ENCODE measurements at places on chromosomes 4 and X. TPM values are rescaled to one million over a fixed set of nuclear protein-coding genes. Genes with fewer than 3 reads are reported as not detected.

Gene SNX25
- 4.1 TPM for total RNA-seq

Gene TLR10
- total RNA-seq: not detected

Gene USP17L12
- total RNA-seq: not detected

Gene HPGDS
- total RNA-seq: not detected

Gene BMX
- not detected for total RNA-seq

Gene PDE5A
- 115 TPM for total RNA-seq

Gene RTL5
- 0.58 TPM for total RNA-seq

Gene RAB33A
- total RNA-seq: not detected

Gene GK2
- not detected for total RNA-seq

Gene KCND1
- total RNA-seq: not detected

Gene MAGEB1
- not detected for total RNA-seq

Gene ARHGAP4
- total RNA-seq: 18.5 TPM

Gene FGF13
- total RNA-seq: not detected

Gene ZCCHC18
- total RNA-seq: not detected

Gene SLITRK4
- total RNA-seq: 0.29 TPM

Gene TNIP3
- total RNA-seq: 1.8 TPM

Gene CD40LG
- 0.18 TPM for total RNA-seq

Gene MAGEB17
- total RNA-seq: not detected

Gene PLAC8
- 56.9 TPM for total RNA-seq

Gene FGFBP1
- not detected for total RNA-seq

Gene GPM6B
- 13.4 TPM for total RNA-seq

Gene LNX1
- total RNA-seq: 30.9 TPM

Gene TEC
- 4.2 TPM for total RNA-seq

Gene GABRG1
- total RNA-seq: 0.18 TPM

Gene PTPN13
- total RNA-seq: 2.3 TPM

All from stomach (tissue), 19 donors.